Hematopoietic multipotent progenitor cell treated with erythropoietin and hydrocortisone succinate and interleukin-3 and kit ligand, for 4 days (in vitro differentiated cells): ENCODE measurements at places on chromosomes 13 and 19.
A peak's percentile ranks its signal among the peaks of the same experiment; 100 is the strongest.

DNA sequence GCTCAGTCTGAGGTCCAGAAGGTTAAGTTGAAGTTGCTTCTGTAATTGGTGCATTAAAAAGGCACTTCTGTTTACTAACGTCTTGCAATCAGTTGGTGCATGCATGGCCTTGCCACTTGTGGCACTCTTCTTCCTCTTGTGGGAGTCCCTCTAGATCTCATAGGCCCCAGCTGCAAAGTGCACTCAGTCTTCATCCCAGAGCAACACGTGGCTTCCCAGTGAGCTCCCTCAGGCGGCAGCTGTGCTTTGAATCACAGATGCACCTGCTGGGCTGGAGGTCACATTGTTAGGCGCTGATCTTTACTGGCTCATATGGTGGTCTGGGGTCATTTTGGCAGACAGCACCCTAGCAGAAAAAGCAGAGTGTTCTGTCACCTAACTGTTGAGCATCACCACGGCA is 215.7 kb downstream of the ZNF536 start:
- no peak for DNase-seq

DNA sequence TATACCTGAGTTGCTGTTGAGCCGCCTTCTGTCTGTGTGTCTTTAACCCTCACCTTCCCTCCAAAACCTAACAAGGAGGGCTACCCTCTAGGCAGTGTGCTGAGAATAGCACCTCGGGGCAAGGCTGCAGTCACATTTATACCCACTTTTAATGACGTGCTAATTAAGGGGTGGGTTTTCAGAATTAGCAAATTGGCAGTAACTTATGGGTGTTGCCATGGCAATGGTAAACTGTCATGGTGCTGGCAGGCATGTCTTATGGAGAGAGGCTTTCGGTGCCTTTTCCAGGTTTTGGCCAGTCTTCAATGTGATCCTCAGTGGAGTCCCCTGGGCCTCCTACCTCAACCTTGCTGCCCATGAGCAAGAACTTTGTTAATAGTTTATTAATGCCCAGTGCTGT is 1.2 kb upstream of the PNMA8A start:
- no peak for DNase-seq

DNA sequence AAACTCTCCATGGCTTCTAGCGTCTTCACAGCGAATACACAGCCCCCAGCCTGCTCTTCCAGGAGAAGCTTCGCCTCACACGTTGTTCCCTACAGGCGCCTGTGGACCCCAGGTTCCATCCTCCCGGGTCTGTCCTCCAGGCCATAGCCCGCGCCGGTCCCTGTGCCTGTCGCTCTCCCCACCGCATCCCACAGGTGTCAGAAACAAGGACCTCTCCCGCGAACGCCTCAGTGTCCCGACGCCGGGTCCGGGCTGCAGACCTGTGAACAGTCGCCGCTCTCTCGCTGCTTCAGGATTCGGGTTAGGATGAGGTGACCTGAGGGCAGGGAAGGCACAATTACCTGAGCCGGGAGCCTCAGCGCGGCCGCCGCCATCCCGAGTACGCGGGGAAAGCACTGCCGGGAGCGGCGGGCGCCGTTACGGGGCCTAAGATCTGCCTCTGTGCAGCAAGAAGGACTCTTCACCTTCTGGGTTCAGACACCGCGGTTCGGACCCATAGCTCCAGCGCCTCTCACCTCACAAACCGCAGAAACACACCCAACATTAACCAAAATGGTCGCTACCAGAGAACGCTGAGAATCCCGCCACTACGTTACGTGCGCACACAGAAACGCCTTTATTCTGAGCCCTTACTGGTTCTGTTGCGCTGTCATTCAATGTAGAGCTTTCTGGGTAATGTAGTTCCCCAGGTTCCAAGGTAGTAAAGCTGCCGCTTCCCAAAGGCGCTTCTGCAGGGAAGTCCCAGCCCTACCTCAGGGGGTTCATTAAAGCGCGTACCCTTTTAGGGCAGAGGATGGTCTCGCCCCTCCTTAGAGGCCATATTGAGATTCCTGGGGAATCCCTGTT is at the start of gene ZNF418:
TSS of gene ZNF418 (minus strand) at position 583 of the 846 bp plus-strand sequence. CDS start 1,580 bp downstream, outside the sequence.
- DNase-seq, result peak; percentile 92

GRCh38 chr19:46530636-46531035 is 35.0 kb upstream of the PNMA8B start:
- DNase-seq, result peak; percentile 38

GRCh38 chr13:26616126-26616525 is 58.6 kb downstream of the WASF3 start:
- DNase-seq, result peak; percentile 19

GRCh38 chr19:4597278-4597974 is 37.9 kb upstream of the SEMA6B start:
- DNase-seq, result no peak

GRCh38 chr13:27620377-27621115 is at the start of gene LNX2:
Gene LNX2 (minus strand): TSS chr13:27620529. CDS start chr13:27581703, 38,826 bp downstream.
- peak; percentile 99 for DNase-seq

DNA sequence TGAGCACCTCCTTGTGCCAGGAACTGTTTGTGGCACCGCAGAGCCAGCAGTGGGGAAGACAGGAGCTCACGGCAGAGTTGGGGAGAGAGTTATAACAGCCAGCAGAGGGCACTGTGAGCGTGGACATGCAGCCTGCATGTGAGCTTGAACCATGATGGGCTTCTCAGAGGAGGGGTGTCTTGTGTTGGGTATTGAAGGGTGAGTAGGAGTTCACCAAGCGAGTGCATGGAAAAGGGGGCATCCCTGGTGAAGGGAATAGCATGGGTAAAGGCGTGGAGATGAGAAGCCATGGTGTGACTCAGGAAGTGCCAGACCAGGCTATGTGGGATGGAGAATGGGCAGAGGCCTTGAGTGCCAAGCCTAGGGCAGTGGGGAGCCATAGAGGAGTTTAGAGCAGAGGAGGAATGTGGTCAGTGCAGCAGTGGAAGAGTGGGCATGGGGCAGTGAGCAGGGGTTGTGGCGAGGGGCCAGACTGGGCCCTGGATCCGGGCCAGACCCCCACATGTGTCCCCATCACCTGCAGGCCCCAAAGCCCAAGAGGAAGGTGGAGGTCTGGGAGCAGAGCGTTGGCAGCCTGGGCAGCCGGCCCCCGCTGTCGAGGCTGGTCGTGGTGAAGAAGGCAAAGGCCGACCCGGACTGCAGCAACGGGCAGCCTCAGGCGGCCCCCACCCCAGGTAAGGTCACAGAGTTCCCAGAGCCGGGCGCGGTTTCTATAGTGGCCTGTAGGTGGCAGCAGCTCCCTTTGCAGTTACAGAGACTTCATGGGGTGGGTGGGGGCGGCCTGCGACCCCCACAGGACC is 11.8 kb upstream of the SHD start:
- peak; percentile 86 for DNase-seq
